ENCODE measurements at places on chromosomes 1 and 21. TPM values are rescaled to one million over a fixed set of nuclear protein-coding genes. Genes with fewer than 3 reads are reported as not detected.
A peak's percentile ranks its signal among the peaks of the same experiment; 100 is the strongest.

The TMEM222 gene
- polyA plus RNA-seq: 60.5 TPM

The BRDT gene
- not detected for polyA plus RNA-seq

The EPHA2 gene
- 14.0 TPM for polyA plus RNA-seq

The CLDN19 gene
- polyA plus RNA-seq: 5.6 TPM

The SIPA1L2 gene
- polyA plus RNA-seq: 82.1 TPM

The FMOD gene
- 3.1 TPM for polyA plus RNA-seq

The KCNK1 gene
- polyA plus RNA-seq: 8.5 TPM

DNA sequence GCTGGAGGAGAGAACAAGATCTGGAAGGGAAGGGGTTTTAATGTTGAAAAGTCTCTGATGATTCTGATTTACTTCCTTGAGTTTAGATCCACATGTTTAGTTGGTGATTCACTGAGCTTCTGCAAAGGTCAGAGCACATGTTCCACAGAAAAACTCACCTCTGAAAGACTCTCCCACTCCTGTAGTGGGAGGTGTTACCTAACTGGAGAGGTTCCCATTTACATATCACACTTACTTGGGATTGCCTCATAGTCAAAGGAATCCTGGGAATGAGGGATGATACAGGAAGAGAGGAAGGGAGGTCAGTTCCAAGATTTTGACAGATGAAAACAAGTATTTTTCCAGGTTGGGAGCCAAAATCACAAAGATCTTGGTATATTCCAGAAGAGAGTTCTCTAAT, 2.7 kb upstream of the NTNG1 start:
- no peak for DNase-seq

DNA sequence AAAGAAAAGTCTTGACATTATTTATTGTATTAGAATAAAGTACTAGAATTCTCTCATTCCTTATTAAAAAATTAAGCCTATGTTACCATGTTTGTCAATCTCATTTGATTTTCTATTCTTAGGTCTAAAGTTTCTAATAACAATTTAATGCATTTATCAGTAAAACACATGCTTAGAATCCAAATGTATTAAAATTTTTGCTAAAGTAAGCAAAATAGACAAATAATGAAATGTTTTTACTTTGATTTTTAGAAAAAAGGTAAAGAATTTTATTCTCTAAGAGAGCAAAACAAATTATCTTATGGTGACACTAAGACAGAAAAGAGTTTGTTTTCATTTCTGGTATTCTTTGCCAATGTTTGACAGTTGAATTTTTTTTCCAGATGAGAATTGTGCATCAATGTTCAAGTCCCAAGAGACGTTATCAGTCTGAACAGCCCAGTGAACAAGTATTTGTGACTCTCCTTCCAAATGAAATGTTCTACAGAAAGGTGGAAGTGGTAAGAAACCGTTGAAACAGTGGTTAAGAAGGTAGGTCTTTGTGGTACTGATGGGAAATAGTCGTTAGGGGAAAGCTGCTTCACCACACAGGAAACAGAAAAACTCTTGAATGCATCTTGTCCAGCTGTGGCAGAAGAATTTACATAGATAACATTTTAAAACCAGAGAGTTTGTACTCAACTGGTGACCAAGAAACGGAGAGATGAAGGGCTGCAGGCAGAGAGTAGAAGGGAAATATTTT, 402.5 kb downstream of the PTPRC start:
- peak; percentile 48 for DNase-seq

DNA sequence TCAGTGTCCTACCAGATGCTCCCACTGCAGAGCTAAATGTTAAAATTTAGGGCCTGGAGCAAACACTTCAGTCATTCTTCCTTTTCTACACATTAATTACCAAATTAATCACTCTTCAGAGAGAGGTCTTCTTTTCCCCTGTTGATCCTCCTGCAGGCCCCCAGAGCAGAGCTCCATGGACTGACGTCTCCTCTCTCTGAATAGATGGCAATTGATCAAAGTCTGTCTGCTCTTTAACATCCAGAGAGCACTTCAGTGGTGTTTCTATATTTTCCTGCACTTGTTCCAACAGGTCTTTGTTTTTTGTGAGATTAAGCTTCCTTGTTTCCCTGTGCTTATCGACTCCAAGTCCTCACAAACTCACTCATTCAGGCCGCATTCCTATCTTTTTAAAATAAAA, 239.3 kb downstream of the SIPA1L2 start:
- DNase-seq: peak; percentile 59

DNA sequence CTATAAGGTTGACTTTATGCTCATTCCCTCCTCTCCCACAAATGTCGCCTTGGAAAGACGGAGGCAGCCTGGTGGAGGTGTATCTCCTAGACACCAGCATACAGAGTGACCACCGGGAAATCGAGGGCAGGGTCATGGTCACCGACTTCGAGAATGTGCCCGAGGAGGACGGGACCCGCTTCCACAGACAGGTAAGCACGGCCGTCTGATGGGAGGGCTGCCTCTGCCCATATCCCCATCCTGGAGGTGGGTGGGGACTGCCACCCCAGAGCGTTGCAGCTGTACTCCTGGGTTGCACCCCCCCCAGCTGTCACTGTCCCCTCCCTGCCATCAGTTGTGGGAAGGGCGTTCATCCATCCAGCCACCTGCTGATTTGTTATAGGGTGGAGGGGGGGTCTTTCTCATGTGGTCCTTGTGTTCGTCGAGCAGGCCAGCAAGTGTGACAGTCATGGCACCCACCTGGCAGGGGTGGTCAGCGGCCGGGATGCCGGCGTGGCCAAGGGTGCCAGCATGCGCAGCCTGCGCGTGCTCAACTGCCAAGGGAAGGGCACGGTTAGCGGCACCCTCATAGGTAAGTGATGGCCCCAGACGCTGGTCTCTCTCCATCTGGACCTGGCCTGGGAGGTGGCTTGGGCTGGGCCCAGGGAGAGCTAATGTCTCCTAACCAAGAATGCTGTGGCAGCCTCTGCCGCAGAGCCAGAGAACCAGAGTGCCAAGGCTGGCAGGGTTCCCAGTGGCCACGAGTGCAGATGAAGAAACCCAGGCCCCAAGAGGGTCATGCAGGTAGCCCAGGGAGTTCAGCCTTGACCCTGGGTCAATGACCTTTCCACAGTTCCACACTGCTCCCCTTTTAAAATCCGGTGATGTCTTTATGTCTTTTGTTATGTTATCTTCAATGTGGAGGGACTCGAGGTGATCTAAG, 13.1 kb downstream of the PCSK9 start:
- DNase-seq: no peak

- DNase-seq: no peak
These were observed 212.6 kb upstream of the FAM78B start for GRCh38 chr1:166379447-166379846.

- no peak for DNase-seq
These were observed 14.7 kb downstream of the CAMK1G start for GRCh38 chr1:209598227-209598626.

- DNase-seq: no peak
These were observed 17.4 kb upstream of the NBPF1 start for GRCh38 chr1:16630661-16631247.

- peak; percentile 20 for DNase-seq
These were observed 419.9 kb downstream of the PTPRU start for GRCh38 chr1:29655945-29656850.

- no peak for DNase-seq
These were observed 1.5 kb downstream of the SETDB1 start for GRCh38 chr1:150927624-150928023.

DNA sequence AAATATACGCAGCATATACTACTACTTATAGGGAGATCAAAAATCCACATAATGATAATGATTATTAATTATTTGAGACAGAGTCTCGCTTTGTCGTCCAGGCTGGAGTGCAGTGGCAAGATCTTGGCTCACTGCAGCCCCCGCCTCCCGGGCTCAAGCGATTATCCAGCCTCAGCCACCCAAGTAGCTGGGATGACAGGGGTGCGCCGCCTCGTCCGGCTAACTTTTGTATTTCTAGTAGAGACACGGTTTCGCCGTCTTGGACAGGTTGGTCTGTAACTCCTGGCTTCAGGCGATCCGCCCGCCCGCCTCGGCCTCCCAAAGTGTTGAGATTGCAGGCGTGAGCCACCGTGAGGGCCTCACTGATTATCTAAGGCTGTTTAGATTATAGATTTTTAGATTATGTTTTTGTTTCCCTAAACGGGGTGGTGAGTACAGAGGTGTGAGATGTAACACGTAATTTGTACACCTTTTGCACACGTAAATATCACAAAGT, 548 bp upstream of the SLC25A33 start:
- DNase-seq: no peak

DNA sequence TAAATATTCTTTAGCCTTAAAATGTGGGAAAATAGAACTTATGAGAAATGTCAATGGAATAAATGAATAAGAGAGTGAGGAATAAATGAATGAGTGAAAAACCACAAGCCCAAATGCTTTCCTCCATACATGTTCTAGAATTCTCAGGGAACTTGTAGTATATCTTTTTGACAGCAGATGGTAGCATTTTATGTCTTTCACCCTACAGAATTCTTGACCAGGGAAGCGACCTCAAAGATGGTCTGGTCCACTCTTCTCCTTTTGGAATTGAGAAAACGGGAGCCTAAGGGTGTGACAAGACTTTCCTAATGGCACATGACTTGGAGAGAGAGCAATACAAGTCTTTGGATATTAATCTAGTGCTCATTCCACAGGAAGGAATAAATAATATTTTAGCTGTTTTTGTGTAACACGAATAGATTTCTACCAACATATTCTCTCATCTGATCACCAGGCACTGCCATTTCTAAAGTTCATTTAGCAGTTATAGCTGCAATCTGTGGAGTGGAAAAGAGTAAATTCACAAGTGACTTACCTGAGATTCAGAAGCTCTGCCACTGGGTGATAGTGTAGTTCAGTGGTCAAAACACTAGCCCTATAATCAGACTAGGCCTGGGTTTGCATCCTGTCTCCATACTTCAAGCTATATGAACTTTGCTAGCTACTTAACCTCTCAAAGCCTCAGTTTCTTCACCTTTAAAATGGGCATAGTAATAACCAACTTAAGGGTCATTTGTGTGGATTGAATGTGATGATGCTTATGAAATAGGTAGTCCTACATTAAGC, 15.0 kb upstream of the F5 start:
- DNase-seq: peak; percentile 59

GRCh38 chr1:17274186-17275170, 25.6 kb downstream of the PADI3 start:
- DNase-seq: peak; percentile 66

DNA sequence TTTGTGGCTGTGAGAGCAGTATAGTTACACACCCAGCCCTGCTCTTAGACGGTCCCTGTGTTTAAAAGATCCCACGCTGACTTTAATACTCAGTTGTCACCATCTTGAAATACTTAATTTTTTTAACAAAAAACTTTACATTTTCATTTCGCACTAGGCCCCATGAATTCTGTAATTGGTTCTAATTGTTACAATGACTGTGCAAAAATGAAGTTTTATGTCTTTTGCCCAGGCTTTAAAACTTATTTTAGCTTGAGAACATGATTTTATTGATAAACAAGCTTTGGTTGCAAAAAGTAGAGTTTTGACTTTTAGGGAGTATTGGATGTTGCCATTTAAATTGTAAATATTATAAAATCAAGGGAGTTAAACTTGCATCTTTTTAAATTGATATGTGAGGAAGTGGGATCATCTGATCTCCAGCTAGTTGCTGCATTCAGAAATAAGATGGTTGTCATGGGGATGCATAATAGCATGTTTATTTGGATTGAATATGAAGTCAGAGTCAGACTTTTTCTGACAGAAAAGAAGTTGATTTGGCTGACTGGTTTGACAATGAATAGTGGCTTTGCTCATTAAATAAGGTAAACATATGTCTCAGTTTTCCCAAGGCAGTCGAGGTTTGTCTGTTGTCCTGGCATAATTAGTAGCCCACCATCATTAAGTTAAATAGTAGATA, 23.0 kb upstream of the CRP start:
- DNase-seq: no peak

DNA sequence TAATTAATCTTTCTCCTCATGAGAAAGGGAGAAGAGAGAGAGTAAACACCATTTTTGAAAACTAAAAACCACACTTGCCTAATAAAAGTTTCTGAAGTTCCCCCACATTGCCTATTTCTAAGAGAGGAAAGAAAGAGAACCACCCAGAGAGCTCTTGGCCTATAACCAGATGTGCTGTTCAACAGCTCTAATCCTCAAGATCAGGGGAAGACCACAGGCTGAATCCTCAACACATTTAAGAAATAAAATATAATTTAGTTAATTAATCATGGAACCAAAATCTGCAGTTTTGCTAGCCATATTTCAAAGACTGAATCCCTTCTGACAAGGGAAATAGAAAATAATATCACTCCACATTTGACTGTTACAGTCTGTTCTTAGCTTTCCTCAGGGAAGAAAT, 11.9 kb downstream of the PRRX1 start:
- peak; percentile 35 for DNase-seq

GRCh38 chr1:31897526-31898100, 40.6 kb downstream of the PTP4A2 start:
- no peak for DNase-seq

- DNase-seq: no peak
These were observed 3.5 kb upstream of the ACTA1 start for GRCh38 chr1:229437443-229437842.

DNA sequence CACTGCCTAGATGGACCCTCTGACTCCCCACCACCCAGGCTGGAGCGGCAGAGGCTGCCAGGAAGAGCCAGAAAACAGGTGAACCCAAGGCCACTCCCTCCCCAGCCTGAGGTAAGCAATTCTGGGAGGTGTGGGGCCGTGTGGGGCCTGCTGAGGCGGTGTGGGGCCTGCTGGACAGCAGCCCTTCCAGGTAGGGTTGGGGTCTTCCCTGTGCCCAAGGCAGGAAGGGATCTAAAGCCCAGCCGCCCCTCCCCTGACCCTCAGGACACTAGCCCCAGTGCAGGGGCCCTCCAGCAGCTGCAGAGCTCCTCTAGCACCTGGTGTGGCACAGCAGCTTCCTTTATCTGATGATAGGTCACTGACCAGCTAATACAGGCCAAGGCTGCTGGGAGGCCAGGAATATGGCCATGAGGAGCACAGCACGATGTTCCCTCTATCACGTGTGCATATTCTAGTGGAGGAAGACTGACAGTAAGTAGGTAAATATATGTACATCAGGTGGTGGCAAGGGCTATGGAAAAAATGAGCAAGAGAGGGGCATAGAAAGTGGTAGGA, 86.9 kb downstream of the IER5 start:
- DNase-seq: no peak

DNA sequence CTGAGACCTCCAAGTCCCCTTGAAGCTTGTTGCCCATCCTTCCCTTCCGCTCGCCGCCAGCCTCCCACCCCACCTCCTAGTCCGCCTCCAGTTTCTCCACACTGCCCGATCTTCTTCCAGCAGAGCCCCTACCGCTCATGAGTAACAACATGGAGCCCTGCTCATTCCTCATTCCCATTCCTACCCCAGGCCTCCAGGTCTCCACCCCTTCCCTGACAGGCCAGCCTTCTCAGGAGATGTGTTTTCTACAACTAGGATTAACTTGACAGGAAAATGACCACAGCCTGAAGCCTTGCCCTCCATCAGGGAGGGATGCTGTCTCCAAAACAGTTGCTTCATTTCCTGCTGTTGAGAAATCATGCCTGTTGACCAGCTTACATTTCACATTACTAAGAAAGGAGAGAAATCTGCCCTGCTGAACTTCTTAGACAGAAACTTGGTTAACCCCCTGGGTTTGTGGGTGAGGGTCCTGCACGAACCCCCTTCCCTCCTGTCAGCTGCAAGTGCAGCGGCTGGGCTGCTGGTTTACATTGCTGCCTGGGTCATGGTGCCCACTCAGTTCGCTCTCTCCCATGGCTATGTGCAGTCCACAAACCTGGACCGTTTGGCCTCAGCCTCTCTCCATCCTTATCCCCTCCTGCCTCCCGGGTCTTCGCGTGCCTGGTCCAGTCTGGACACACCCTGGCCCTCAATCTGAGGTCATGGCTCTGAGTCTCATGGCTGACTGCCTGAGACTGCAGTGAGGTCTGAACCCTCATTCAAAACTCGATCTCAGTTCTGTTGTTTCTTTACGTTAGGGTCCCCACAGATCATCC, 16.1 kb upstream of the CHI3L1 start:
- DNase-seq: peak; percentile 99

- DNase-seq: no peak
These were observed 105.1 kb upstream of the TLR5 start for GRCh38 chr1:223248001-223248769.

Data from cardiac muscle cell (in vitro differentiated cells and primary cell).